ENCODE measurements at places on chromosomes 1 and 21.

- DNase-seq, result no peak
These were observed 178.5 kb downstream of the RHOU start for GRCh38 chr1:228913626-228914414.

GRCh38 chr1:115156826-115157468, 67.6 kb upstream of the TSPAN2 start:
- no peak for DNase-seq

DNA sequence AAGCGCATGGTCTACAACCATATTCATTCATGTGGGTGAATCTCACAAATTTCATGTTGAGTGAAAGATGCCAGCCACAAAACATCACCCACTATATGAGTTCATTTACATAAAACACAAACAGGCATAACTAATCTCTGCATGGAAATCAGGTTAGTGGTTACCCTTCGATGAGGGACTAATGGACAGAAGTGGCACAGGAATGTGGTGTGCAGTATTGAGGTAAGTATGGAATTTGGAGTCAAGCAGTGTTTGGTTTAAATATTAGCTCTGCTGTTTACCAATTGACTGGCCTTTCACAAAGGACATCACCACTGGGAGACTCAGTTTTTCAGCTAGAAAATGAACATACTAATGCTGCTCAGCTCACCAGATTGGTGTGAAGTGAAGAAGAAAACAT, 24.2 kb downstream of the CCDC185 start:
- no peak for DNase-seq

- DNase-seq, result no peak
These were observed 337.2 kb upstream of the AJAP1 start for GRCh38 chr1:4317207-4317606.

DNA sequence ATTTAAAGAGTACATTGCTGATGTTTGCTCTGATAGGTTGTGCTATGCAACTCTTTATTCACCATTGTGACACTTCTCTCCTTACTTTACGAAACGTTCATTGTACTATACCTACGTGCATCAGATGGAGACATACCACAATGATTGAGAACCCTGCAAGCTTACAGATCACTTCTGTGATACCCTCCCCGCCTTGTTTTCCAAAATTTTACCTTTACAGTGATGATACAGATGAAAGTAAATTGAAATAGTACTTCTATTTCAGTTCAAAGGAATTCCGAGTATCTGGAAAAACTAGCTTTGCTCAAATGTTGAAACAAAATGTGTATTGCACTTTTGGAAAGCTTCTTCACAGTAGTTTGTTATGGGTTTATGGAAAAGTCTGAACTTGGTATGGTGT, 3.3 kb downstream of the OR14K1 start:
- DNase-seq, result no peak

- no peak for DNase-seq
These were observed 18.7 kb downstream of the FAAP20 start for GRCh38 chr1:2175681-2176454.

Measured in NCI-H1048 (cell line).